Activated T-cell treated with anti-CD3 and anti-CD28 coated beads for 1 hour (primary cell): ENCODE measurements at places on chromosomes 2 and 18.

DNA sequence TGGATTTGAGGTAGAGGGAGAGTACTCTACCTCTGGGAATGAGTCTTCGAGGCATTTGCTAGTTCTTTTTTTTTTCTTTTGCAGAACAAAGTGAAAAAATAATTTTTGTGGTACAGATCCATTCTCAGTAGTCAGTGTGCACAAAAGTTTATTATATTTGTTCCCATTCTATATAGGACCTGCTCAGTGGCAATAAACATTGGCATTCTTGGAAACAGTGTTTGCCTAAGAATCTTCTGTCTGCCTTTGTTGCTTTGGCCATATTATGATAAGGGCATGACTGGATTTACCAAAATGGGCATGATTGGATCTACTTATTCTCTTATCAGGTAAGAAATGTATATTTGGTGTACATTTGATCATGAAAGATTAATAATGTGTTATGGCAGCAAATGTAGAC lies 583.3 kb downstream of the PLCL1 start:
- no peak for DNase-seq

- no peak for DNase-seq
Measured at GRCh38 chr2:157901325-157901724, 25.2 kb upstream of the ACVR1 start.

DNA sequence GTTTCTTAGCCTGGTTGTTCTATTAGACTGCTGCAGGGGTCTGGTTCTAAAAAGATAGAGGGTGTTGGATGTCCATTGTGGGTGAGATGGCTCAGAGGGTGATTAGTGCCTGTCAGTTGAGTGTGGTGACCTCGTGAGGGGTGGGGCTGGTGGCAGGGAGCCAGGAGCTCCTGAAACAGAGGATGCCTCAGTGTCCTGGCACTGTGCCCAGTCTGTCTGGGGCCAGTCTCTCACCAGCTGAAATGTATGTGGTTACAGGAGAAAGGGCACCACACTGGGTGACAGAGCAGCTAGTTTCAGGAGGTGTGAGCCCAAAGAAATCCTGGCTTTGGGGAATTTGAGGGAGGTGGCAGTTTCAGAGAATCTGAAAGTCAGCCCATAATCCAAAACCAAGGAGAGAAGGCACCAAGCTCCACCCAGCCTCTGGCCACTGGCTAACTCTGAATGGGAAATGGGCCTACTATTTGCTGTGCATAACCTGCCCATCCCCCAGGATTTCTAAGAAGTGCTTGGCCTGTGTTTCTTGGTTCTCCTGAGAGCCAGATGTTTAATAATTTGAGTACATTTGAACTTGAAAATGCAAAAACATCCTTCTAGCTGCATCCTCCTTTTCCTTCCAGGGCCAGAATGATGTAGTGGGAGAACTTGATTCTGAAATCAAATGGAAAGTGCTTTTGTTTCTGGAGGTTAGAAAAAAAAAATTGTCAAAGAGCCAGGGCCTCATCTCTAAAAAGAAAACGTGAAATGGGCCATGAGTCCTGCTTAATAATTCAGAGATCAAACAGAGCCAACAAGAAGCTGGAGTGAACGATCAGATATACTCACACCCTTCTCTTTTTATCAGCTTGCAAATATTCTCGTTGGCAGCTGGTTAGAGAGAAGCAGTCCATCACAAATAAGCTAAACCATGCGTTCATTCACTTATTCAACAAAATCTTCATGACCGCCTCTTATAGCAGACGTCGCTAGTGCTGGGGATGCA lies 92.3 kb downstream of the B3GNT2 start:
- DNase-seq, result peak; percentile 44

- DNase-seq, result no peak
Measured at GRCh38 chr2:181152701-181153100, 172.3 kb downstream of the UBE2E3 start.

DNA sequence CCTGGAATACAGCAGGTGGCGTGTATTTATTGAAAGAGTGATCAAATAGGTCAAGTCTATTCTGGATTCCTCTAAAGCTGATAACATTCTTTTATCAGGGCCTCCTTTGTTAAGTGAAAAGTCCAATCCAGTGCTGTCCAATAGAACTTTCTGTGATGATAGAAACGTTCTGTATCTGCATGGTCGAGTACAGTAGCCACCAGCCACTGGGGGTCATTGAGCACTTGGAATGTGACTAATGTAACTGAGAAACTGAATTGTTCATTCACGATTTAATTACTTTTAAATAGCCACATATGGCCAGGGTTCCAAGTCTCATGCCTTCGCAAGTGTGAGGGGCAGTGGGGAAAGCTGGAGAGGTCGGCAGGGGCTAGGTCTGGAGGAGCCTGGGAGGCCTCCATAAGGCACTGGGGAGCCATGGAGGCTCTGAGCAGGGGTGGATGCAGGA lies 20.5 kb downstream of the SH2D6 start:
- no peak for DNase-seq
